ENCODE measurements at places on chromosomes 5 and 9.

- DNase-seq = no peak
These were observed 52.5 kb upstream of the GGTA1 start for GRCh38 chr9:121551985-121552753.

DNA sequence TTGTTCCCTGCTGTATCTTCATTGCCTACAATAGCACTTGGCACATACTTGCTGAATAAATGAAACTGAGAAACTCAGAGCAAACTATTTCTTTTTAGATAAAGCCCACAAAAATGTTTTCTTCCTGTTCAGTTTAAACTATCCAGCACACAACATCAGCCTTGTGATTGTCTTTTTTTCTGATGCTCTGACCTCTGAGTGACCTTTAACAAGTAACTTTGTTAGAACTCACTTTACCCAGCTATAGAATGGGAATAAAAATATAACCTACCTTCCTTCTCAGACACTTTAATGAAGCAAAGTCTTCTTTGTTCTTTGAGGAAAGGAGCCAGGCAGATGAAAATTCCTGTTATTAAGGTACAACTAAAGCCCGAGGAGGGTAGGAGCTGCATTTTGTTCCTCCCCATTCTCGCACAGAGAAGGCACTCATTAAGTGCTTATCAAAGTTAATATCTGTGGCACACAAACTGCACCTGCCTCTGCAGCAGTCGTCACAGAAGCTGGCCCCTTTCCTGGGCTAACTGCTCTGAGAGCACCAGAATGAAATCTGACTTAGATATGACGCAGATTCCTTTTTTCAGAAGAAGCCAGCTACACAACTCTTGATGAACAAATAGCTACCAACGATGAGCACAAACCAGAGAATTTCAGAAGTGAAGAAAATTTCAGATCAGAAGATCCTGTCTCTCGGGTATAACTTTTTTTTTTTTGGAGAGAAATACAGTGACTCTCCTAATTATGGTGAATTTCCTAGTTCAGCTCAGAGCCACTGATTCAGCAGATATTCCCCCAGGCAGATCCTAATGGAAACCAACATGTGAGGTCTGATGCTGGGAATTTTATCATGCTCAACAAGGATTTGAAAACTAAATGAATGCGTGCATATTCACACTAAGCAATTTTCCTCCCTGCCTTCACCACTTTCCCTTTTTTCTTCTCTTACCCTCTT, 31.0 kb upstream of the NR3C1 start:
- no peak for DNase-seq

- DNase-seq = no peak
These were observed 6.8 kb upstream of the TRMO start for GRCh38 chr9:97928986-97929604.

DNA sequence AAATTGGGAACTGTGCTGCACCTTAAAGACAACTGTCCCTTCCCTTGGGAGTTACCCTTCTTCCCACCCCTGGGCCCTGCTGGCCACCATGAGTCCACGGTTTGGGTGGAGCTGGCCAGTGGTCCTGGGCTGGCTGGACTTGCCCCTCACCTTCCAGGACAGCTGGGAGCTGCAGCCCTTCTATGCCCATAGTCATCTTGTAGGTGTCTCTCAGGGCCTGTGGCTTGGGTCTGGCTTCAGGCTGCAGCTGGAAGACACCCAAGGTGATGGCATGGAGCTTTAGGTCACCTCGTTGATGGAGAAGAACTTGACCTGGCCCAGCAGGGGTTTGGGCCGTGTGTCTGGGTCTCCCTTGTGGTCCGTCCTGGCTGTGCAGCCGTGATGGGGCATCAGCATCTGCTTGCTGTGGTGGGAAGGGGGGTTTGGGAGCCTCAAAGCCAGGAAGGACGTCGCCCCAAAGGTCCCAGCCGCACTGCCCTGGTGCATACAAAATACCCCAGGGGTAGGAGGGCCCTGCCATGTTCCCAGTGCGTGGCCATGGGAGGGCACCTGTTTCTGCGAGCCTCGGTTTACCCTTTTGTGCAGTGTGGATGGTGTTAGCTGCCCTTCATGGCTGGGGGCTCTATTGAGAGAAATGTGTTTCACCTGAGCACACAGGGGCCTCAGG, 8.9 kb downstream of the WNK2 start:
- no peak for DNase-seq

DNA sequence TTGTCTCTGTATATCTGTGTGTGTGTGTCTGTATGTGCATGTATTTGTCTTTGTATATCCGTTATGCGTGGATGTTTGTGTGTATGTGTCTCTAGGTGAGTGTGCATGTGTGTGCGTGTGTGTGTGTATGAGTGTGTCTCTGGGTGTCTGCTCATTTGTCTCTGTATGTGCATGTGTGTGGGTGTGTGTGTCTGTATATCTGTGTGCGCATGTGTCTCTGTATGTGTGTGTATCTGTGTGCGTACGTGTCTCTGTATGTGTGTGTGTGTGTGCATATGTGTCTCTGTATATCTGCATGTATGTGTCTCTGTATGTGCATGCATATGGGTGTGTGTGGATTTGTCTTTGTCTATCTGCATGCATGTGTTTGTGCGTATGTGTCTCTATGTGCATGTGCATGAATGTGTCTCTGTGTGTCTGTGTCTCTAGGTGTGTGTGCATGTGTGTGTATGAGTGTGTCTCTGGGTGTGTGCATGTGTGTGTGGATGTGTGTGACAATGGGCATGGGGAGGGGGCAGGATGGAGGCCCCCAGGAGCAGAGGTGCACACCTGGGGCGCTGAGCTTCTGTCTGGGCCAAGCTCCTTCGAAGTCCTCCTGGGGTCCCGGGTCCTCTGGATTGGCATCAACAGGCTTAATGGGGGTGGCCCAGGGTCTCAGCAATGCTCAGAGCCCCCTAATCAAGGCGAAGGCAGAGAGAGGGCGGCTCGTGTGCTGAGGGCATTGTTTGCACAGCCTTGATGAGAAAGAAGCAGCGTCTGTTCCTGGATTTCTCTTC, 373.4 kb upstream of the IRX4 start:
- DNase-seq = no peak

- DNase-seq = no peak
These were observed 314.1 kb upstream of the PTGER4 start for GRCh38 chr5:40365342-40366330.

DNA sequence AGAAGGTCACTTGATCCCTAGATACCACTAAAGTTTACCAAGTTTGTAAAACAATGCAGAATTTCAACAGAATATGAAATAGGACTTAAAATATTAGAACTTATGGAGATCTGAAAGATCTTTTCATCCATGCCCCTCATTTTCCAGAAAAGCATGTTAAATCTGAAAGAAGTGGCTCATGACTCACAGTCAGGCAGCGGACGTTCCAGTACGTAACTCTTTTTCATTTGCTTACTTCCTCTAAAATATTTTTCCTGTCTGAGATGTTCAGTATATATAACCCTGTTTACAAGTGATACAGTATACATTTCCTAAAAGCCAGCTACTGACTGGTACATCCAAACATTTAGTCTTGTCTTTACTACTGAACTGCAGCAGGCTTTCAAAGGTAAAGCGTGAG, 22.3 kb downstream of the FBXW2 start:
- DNase-seq = no peak

DNA sequence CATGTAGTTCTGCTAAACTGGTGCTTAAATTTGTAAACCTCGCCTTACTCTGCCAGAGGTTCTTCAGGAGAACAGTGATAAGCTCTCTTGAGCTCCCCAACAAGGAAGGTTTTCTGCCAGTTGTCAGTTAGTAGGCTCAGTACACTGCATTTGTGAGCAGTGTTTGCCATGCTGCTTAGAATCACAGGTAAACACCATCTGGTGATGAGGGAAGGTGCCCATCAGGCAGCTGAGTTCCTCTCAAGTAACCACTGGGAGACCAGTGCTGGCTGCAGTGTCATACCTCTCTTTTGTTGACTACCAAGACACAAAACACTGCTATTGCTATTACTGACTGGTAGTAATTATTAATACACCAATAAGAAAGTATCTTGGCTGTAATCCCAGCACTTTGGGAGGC, 186.2 kb upstream of the OTULINL start:
- DNase-seq = no peak

GRCh38 chr5:32013658-32014057, 160.5 kb downstream of the GOLPH3 start:
- no peak for DNase-seq

DNA sequence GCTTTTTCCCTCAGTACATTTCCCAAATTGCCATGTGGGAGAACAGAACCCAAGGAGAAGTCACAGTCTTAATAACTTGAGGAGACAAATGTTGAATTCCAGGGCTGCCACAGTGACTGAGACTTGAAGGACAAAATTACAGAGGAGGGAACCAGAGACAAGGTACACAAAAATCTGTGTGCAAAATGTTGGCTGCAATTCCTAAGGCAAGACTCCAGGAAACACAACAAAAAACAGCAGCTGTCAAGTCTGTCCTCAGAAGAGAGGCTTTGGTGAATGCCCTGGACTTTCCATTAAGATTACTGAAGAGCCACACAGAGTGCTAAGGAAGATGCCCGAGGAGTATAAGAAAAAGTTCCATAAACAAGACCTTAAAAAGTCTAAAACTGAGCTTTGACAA, 21.1 kb downstream of the AP3B1 start:
- DNase-seq = no peak

GRCh38 chr5:79924936-79925893, 65.8 kb downstream of the MTX3 start:
- no peak for DNase-seq

GRCh38 chr5:175689147-175689991, 31.5 kb downstream of the HRH2 start:
- DNase-seq = no peak

GRCh38 chr9:87354147-87354546, 143.5 kb upstream of the DAPK1 start:
- no peak for DNase-seq

DNA sequence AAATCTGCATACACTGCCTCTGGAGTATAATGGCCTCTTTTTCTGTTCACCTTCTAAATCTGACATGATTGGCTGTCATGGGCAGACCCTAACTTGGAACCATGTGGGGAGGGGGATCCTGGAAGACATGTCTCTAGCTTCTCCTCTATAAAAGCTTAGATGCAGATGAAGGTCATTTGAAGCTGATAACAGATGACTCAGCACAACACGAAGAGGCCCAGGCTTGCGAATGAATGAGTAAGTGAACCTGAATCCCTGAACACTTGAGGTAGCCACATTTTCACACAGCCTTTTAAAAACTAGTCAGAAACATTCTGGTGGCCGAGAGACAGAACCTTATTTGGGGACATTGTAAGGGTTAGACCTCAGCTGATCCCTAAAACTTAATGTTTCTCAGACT, 282.6 kb downstream of the ELAVL2 start:
- no peak for DNase-seq

GRCh38 chr5:87825583-87825982, 412.9 kb upstream of the CCNH start:
- no peak for DNase-seq

GRCh38 chr9:4328723-4329122, 28.9 kb upstream of the GLIS3 start:
- DNase-seq = no peak

DNA sequence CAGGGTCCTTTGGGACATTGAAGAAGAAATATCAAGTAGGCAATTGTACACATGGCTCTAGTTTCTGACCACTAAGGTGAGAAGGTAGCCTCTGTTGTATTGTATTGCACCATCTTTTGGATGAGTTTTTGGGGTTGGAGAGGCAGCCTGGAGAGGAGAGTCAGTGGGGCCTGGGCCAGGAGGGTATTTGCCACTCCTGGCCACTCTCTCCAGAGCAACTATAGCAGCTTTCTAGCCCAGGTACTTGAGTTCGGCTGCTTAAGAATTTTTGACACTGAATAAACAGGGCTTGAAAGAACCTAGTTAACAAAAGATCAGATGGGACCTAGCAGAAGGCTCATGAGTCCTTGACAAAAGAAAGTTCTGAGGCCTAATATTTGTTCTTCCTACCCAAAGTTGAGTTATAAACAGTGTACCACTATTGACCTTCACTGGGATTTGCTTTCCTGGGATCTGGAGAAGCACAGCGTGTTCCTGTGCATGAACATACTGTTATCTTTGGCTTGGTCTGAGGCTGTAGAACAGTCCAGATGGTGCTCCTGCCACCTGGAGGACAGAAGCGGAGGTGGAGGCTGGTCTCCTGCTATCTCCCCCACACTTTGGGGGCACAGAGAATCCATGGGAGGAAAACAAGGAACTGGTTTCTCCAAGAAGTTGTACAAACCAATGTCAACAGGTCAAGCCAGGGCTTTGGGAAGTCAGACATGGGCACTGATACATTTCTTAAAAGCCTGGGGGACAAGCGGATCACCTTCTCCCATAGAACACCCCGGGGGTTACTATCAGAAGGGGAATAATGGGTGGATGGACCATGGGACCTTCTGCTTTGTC, 110.4 kb upstream of the LIFR start:
- no peak for DNase-seq

DNA sequence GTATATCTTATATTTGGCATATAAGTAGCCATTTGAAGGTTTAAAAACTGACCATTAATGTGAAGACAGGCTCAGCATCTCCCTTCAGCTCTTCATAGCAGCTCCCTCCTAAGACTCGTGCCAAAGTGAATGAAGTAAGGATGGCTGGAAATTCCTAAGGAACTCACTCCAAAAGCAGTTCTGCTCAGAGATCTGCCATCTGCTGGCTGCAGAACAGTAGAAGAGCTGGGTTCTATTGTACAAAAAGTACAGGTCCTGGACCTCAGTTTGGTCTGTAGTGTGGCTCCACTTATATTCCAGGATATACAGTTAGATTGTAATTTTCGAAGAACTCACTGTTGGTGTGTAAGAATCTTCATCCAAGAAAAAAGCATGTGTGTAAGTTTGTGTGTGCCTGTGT, 104.9 kb upstream of the RUSC2 start:
- no peak for DNase-seq

DNA sequence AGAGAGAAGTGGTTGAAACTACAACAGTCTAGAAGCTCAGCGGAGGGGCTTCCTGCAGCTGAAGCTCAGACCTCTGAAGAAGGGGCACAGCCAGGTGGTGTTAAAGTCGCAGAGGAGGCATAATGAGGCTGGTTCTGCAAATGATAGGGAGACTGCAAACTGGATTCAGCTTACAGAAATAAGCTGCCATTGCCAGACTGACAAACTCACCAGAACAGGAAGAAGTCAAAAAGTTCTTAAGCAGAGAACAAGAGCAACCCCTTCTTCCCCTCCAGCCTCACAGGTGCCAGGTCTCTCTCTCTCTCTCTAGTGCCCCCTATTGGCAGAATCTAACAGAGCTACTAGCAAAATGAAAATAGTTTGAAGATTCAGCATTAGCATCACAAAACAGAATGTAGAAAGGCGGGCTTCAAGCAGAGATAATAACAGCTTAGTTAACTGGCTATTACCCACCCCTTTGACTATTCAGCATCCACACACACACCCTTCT, 76.7 kb downstream of the GRAMD2B start:
- no peak for DNase-seq

DNA sequence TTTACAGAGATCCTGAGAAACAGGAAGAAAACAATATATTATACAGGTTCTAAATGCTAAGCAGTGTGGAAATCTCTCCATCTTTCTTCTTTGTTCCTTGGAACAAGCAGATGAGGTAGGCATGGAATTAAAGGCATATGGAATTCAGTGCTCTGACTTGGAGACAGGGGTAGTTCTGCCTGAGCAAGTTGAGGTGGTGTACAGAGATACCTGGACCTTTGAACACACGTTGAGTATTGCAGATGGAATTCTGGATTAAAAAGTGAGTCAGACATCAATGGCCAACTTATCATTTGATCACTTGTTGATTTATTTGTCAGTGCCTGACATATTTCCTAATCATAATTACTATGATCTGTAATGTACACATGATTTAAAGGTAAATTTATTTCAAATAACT, 293.9 kb upstream of the IRX4 start:
- DNase-seq = no peak
